Stimulated activated CD8-positive, alpha-beta memory T cell treated with anti-CD3 and anti-CD28 coated beads, Interleukin-7, amount 100 ng/mL, for 1 hour (primary cell): ENCODE measurements at places on chromosomes 11 and 22.

GRCh38 chr22:24440270-24440717 is 12.9 kb downstream of the ADORA2A start:
- DNase-seq, result no peak

DNA sequence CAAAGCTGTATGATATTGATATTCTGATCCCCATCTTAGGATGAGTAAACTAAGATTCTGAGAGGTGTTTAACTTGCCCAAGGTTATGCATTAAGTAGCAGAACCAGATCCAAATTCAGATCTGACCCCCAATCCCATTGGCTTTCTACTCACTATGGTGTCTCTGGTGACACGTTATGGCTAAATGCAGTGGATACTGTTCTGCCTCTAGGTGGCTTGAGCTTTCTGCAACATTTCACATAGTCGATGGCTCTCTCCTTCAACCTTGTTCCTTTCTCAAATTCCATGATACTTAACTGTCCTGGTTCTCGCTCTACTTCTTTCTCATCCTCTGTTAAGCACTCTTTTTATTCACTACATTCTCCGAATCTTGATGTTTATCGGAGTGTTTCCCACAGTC is 9.4 kb downstream of the C11orf97 start:
- DNase-seq, result no peak

DNA sequence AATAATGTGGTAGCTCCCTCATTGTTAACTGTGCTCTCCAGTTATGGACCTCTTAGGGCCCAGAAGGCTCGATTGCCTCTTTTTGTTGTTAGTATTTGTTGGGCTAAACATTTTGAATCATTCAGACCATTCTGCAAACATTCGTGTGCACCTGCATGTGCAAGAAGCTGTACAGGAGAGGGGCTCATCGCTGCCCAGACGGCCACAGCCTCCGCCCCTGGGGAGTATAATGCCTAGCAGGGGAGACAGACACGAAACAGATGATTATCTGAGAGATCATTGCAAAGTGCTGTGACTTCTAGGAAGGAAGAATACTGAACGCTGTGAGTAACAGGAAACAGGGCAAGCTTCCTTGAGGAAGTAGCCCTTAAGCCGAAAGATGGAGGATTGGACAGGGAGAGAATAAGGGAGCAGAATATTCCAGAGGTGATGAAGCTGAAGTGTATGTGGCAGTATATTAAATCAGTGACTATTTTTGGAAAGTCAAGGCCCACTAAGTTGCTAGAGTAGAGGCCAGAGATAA is 123.3 kb upstream of the RASSF10 start:
- no peak for DNase-seq

DNA sequence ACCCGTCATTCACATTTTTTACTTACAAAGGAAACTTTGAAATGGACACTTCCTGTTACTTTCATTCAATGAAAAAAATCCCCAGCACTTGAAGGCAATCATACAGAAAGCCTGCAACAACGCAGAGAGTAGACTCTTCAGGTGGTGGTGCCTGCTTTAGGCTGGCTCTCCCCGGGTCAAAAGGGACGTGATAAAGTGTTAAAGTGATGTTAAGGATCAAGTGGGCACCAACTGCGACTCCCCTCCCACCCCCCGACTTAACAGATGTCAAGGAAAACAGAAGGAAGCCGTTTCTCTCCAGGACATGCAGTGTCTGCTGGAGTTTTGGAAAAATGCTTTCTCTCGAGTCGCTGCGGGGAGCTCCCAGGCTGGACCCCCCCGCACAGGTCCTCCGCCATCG is 414 bp upstream of the PNPLA3 start:
- DNase-seq, result no peak

GRCh38 chr11:102555091-102555490 is 24.5 kb upstream of the MMP7 start:
- DNase-seq, result no peak

DNA sequence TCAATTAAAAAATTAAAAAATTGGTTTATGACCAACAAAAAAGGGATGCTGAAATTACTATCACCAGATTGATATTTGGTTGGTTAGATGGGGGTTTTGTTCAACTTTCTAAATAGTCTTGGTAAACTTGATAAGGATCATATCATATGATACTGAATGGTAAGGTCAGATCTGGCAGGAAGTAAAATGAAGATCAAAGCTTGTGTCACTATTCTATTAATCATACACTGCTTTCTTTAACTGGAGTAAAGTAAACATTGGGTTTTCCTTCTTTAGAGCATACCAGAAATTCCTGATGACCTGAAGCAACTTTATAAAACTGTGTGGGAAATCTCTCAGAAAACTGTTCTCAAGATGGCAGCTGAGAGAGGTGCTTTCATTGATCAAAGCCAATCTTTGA is 40.2 kb downstream of the RRM1 start:
- DNase-seq, result no peak

GRCh38 chr22:39960791-39961746 is 872 bp downstream of the TMA7B start:
- DNase-seq, result peak; percentile 49

DNA sequence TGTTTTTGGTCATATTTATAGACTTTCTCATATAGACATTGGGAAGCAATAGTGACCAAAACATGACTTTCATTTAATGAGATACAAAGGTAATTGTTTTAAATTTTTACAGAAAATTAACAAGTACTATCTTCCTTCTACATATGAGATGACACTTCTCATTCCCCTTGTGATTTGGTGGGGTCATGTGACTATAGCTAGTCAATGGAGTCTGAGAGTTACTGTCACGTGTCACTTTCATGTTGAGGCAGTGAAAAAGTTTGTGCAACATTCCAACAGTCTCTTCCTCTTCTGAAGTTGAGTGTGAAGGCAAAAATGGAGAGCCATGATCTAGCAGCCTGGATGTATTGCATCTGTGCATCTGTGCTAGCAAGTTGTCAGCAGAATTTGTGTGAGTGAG is 618.3 kb upstream of the LRRC4C start:
- DNase-seq, result no peak

DNA sequence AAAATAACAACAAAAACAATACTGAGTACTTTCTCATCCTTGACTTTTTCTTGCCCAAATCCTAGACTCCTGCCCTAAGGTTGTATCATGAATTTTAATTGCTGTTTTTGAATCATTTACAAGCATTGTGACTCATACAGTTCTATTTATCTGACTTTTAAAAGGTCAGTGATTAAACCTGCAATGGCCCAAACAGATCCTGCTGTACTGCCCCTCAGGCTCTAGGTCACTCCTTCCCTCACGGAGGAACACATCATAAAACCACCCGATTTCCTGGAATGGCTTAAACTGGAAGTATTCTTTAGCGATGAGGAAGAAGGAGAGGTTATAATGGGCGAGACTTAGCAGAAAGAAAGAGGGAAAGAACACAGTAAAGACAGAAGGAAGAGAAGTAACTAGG is 12.3 kb downstream of the ARFGAP3 start:
- DNase-seq, result no peak

DNA sequence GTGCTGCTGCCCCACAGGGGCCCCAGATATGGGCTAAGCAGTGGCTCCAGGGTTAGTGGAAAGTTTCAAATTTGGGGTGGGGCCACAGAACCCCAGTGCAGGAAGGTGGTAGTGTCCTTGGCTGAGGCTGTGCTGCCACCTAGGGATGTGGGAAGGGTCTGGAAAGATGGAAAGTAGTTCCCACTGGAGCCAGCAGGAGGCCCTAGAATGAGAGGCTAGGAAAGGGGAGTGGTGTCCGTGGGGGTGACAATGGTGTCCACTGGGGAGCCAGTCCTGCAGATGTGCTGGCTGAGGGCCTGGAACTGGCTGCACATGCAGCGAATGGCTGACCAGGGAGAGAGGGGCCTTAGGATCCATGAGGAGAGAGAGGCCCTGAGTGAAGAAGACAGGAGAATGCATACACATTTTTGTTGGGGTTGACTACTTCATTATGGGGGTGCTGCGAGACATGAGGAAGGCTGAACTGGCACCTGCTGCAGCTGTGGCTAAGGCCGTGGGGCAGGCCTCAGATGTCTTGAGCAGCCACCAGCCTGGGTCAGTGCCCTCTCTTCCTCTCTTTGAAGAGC is 21.1 kb downstream of the RFPL3 start:
- DNase-seq, result no peak

GRCh38 chr11:3197044-3197695 is 21.4 kb downstream of the MRGPRG start:
- DNase-seq, result no peak

DNA sequence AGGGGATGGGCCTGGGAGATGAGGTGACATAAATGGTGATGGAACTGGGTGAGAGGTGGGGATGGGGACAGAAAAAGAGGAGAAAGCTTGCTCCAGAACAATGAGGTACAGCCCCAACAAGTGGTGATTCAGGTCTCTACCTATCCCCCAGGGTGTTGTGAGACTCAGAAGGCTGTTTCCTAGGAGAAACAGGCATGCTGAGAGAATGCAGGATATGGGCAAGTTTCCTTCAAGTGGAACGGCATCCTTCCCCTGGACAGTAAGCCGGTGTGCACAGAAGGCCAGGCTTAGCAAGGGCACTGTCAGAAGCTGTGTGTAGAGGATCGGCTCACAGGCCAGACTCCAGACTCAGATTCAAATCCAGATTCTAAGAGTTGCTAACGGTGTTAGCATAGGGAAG is 34.1 kb upstream of the CRTAM start:
- DNase-seq, result no peak

- DNase-seq, result no peak
These were observed 186.1 kb downstream of the SHANK2 start for GRCh38 chr11:71066311-71066710.

DNA sequence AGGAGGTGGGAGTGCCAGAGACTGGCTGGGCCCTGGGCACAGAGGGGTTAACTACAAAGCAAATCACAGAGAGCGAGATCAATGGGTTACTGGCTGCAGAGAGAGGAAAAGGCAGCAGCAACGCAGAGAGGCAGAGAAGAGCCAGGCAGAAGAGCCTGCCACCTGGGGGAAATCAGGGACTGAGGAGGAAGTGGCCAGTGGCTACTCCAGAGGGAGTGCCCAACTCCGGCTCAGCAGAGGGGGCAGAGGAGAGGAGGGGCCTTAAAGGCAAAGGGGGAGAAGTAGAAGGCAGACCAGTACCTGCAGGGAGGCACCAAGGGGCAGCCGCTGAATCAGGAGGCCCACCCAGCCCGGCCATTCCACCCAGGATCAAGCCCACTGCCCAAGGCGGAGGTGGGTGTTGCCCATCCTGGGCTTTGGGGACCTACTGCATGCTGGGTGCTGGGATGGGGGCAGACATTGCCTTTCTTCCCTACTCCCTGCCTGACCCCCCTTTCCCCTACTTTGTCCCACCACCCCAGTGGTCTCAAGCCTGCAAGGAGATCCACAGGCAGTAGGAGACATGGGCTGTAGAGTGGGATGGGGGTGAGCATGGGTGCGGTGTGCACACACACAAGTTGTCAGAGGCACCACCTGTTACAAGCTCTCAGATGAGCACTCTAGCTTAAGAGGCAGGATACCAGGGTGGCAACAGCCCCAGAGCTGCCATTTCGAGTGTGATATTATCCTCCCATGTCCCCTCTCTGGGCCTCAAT is 926 bp upstream of the GALR3 start:
- DNase-seq, result no peak

DNA sequence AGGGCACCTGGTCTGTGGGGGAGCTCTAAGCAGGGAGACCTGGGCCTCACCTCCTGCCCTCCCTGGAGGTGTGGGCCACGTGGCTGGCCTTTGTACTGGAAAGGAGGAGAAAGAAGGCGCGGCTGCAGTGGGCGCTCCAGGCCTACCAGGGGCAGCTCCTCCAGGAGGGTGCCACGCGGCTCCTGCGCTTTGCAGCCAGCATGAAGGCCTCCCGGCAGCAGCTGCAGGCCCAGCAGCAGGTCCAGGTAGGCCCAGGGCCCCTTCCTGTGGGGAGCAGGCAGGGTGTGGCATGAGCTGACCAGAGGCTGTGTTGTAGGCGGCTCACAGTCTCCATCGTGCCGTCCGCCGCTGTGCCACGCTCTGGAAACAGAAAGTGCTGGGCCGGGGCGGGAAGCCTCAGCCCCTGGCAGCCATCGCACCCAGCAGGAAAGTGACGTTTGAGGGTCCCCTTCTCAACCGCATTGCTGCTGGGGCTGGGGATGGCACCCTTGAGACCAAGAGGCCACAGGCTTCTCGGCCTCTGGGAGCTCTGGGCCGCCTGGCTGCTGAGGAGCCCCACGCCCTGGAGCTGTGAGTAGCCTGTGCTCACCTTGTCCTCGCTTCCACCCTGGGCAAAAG is 48.6 kb downstream of the PISD start:
- no peak for DNase-seq

DNA sequence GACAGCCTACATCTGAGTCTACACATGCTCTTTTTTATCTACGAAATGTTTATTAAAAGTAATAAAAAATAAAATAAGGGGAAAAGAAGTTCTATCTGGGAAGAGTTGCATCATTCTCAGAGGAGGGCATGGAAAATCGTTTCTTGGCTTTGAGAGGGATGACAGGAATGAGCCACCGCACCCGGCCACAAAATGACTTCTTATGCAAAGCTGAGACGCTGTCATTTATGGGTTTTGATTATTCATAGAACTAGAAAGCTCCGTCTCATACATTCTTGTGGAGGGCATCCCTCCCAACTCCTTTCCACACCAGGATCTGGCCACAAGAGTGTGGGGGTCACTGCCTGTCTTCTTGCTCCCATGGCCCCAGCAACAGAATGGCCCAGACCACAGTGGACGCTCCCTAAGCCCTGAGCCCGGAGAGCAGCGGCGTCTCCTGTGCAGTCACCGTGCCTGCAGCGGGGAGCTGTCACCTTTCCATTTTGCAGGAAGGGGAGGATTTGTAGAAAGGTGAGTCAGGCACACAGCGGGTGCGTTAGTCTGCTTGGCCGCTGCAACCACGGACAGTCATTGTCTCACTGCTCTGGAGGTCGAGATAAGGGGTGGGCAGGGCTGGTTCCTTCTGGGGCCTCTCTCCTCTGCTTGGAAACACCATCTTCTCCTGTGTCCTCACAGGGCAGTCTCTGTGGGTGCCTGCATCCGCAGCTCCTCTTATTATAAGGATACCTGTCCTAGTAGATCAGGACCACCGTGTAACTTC is 1388.7 kb downstream of the BRD1 start:
- no peak for DNase-seq

DNA sequence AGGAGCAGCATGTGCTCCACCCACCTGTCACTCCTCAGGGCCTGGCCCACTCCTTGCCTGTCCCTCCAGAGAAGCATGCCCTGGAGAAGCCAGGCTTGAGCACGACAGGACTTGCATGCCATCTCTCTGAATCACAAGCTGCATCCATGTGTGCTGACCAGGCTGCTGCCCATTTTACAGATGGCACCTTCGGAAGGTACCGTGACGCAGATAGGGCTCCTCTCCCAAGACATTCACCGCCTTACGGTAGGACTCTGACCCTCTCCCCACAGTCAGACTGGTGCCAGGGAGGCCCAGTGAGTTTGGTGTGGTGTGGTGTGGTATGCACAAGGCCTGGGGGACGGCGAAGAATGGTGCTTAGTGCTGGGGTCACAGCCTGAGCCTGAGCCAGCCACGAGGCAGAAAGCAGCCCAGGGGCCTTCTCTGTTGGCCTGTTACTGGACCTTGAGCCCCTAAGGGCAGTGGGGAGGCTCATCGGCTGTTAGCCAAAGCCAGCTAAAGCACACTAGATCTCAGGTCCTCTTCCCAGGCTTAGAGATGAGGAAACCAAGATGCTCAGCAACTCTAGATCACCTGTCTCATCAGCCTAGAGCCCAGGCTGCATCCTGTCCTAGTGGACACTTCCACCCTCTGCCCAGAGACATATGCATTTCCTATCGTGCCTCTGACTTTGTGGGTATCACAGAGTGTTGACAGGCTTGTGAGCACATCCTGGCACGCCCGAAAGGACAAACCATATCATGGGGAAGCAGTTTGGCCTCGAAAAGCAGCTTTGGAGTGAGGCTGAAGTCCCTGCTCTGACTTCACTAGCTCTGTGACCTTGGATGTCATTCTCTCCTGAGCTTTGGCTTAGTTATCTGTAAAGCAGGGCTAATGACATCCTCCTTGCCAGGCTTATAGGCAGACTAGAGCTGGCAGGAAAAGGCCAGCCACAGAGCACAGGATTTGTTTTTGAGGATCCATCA is 17.8 kb downstream of the CYB5R2 start:
- DNase-seq, result no peak
